ENCODE measurements at places on chromosomes 13 and 19.

GRCh38 chr13:33053397-33054066, 37.3 kb downstream of the KL start:
- no peak for DNase-seq

DNA sequence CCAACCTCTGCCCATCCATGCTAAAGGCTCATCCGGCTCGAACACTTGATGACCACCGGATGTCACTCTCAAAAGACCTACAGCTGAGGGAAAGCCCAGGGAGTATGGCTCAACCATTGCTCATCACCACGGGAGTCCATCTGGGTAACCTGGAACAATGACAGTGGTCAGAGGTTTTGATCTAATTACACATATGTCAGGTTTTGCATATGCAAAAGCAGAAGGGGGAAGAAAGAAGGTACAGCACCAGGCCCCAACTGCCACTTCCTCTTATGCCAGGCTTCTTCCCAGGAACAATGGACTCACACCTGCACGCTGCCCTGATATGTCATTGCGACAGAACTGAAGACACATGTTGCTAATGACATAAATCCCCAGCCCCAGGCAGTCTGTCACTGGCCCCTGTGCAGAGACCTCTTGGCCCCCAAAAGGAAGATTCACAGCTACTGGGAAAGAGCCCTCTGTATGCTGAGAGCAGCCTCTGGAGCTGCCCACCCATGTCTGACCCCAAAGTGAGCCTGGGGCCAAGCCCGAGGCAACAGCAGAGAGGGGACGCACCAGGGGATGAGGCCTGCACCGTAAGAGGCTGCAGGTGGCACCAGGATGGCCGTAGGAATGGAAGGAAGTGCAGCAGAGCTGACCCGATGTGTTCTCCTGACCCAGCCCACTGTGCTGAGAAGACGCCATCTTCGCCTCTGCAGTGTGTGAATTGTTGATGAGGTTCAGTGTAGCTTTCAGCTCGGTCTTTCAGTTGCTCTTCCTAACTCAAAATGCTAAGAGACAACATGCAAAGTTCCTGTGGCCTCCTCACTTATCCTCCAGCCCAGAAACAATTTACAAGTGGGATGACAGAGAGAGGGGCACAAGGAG, 26.3 kb downstream of the EPS15L1 start:
- no peak for DNase-seq

- no peak for DNase-seq
Observed at GRCh38 chr13:38044067-38044466, 174.5 kb upstream of the TRPC4 start.

DNA sequence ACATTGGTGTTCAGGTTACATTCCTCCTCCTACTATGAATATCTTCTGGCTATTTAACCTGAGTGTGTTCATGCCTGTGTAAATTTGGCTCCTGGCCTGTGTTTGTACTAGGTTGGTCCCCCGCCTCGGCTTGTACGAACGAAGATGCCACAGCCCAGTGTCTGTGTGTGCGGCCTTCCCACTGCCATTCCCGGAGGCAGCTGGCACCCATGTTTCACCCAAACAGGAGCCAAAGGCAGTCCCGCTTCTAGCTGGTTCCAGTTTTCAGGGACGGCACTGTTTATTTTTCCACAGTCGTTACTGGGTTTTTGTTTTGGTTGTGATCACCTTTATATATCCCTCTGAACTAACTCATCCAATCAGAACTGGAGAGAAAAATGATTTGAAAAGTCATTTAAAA, 102.5 kb upstream of the ZNF536 start:
- no peak for DNase-seq

DNA sequence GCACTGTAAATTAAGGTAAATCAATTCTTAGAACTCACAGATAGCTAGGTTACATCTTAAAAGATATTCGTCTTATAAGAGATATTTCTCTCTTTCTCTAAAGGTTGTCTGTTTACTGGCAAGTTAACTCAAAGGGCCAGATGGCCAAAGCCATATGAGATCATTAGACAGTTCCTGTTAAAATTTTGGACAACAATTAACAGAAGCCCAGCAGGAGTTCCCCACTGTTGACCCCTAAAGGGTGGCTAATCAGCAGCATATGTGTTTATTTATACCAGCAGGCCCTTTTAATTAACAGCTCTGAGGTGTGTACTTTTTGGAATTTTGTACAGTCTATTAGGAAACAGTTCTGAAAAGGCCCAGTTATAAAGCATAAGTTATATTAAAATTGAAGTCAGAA, 245.8 kb downstream of the LIG4 start:
- DNase-seq: peak; percentile 8

GRCh38 chr13:35909837-35910540, 221.2 kb downstream of the DCLK1 start:
- peak; percentile 6 for DNase-seq

DNA sequence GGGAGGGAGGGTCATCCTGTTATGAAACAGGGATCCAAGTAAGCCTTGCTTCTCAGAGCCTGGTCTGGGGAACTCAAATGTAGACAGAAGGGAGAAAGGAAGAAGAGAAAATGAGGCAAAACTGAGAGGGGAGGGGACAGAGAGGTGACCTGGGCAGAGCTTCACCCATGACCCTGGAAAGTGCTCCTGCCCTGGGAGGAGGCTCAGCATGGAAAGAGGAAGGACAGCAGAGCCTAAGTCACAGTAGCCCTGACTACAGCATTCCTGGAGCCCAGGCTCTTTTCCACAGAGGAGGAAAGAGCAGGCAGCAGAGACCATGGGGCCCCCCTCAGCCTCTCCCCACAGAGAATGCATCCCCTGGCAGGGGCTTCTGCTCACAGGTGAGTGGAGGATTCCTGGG, at the start of gene CEACAM3:
Gene CEACAM3, plus strand, starts transcription at position 226 of the 400 bp plus-strand sequence. Its CDS starts 91 bp downstream, at position 317.
- no peak for DNase-seq

- DNase-seq: no peak
Observed at GRCh38 chr13:24613755-24614154, 66.5 kb upstream of the ATP12A start.

DNA sequence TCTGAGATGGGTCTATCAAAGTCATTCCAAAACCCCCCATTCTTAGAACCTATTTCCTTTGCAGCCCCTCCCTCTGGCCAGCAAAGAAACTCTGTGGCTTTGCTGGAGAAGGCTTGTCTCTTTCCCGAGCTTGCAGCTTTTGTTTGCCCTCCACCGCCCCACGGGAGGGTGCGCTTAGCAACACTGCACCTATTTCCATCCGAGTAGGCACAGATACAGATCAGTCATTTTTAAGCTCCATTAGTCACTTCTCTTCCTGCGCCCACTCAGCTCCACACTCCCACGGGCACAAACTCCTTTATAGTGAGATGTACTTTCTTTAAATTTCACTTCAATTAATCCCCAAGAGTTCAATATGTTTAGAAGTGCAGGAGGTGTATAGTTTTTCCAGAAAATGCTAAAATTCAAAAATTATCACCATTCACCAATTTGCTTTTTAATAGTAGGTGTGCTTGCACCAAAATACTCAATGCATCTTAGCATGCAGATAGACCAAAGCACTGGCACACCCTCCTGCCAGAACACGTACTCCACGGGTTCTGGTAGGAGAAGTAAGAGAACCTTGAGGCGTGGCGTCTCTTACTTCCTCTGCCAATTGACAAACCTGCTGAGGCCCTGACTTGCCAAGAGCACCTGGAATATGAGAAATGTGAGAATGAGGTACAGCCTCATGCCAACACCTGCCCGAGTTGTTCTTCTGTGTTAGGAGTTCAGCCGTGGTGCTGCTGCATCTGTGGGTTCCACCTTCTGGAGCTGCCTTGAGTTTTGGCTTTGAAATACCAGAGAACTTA, 183.7 kb downstream of the TEX29 start:
- peak; percentile 59 for DNase-seq

DNA sequence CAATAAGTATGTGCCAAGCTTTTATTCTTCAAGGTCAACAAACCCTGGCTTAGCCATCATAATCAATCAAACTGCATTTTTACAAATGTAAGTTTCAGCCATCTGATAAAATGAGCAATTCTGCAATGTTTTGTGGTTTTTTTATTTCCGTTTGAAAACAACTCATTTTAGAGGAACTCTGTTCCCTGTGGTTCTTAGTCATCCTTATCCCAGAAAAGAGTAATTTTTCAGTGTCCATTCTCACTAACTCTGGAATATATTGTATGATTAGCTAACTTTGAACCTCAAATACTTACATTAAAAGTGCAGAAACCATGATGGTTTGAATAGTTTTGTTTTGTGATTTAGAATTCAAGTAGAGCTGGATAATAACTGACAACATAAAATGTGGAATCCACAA, 87.6 kb downstream of the IRS2 start:
- no peak for DNase-seq

DNA sequence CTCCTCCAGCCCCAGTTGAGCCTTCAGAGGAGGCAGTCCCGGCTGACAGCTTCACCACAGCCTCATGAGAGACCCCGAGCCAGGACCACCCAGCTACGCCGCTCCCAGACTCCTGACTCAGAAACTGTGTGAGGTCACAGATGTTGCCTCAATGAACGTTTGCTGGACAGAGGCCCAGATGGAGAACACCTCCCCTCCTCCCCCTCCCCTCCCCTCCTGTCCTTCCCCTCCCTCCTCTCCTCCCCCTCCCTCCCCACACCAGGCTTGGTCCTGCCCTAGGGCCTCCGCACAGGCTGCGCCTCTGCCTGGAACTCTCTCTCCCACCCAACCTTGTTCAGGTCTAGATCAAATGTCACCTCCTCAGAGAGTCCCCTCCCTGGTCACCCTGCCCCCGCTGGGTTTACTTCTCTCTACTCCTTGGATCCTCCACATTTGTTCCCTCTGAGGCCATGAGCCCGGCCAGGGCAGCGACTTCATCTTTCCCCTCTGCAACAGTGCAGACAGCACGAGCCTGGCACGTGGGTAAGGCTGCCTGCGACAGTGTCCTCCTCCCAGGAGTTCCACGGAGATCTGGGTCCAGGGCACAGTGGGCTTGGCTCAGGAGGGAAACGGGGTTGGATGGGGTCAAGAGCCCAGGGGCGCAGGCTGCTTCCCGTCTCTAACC, 17.4 kb downstream of the PIP5K1C start:
- no peak for DNase-seq

- DNase-seq: no peak
Observed at GRCh38 chr13:77502104-77502720, 33.3 kb upstream of the SCEL start.

DNA sequence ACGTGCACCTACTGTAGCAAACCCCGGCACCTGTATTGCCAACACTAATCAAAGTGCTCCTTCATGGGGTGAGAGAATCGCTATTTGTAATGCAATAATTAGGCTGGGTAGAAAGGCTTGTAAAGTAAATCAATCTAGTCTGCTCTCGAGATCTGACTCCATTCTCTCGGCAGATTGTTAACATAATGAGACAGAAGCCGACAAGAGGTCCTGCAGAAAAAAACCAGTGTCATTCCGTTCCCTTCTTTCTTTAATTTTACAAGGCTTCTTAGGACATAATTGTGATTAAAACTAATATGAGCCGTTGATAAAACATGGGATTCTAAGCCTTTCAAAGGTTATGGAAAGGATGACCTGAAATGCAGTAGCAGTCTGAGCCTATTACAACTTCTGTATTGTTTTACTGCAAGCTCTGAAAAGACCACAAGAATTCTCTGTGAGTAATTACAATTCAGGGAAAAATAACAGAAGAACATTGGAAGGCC, 530.0 kb downstream of the PCDH9 start:
- no peak for DNase-seq

- DNase-seq: peak; percentile 4
Observed at GRCh38 chr19:6161271-6161850, 25.9 kb downstream of the ACSBG2 start.

- no peak for DNase-seq
Observed at GRCh38 chr13:49859560-49859959, 67.1 kb upstream of the KPNA3 start.

DNA sequence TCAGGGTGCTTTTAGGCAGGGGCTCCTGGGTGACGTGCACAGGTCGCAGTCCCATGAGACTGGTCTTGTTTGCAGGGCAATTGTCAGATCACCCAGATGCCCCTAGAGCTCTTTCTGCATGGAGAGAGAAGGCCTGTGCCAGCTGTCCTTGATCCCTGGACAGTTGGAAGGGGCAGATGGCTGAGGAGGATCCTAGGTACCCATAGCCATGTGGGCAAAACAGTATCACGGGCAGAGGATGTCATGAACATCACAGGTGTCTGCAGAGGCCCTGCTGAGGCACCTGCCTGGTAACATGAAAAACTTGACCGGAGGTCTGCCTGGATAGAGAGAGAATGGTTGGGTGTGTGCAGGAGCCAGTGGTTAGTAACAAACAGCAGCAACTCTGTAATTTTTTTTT, 99.3 kb downstream of the ZNF536 start:
- DNase-seq: no peak

DNA sequence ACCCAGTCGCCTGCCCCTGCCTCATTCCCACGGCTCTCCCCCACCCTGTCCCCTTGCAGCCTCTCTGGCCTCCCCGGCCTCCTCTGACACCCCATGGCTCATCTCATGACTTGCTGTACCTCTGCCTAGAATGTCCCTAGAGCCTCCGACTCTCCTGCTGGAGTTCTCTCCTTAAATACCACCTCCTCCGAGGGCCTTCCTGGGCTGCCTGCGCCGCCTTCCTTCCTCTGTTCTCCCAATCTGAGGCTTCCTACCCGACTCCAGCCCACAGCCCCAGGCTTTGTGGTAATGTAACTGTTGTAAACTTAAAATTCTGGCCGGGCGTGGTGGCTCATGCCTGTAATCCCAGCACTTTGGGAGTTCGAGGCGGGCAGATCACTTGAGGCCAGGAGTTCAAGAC, 27.7 kb downstream of the GPR42 start:
- DNase-seq: no peak

GRCh38 chr19:55197528-55197927, 11.8 kb downstream of the PTPRH start:
- DNase-seq: no peak

- no peak for DNase-seq
Observed at GRCh38 chr19:55956431-55956830, 8.8 kb downstream of the NLRP8 start.

DNA sequence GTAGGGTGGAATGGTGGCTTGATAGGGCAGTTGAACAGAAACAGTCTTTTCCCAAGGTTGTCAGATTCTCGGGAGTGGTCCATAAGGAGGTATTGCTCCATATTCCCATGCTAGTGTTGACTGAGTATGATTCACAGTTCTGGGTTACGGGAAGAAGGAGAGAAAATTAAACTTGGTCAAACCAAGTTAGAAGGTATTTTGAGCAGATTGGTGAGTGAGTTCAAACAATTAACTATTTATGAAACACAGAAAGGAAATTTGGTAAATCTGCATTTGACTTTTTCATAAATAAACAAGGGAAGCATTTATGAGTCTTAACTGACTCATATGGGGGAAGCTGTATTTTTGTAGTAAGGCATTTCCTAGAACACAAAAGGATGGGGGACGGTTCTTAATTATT, 2419.4 kb downstream of the PCDH9 start:
- DNase-seq: no peak

DNA sequence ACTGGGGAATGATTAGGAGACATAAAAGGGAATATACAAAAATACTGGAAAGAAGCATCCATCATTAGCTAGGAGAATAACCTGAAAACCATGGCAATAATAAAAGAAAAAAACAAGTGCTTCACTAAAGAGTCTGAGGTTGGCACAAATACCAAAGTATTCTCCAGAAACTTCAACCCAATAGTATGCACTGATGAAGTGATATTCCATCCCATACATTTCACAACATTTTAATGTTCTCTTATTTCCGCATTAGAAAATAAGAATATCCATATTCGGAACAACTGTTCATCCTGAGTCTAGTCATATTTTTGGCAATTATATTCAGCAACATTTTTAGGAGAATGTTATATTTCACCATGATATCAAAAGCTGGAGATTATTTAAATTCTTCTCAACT, 116.2 kb downstream of the POSTN start:
- no peak for DNase-seq

Data from NCI-H1417 (cell line).